ENCODE measurements at places on chromosomes 3 and 15.

DNA sequence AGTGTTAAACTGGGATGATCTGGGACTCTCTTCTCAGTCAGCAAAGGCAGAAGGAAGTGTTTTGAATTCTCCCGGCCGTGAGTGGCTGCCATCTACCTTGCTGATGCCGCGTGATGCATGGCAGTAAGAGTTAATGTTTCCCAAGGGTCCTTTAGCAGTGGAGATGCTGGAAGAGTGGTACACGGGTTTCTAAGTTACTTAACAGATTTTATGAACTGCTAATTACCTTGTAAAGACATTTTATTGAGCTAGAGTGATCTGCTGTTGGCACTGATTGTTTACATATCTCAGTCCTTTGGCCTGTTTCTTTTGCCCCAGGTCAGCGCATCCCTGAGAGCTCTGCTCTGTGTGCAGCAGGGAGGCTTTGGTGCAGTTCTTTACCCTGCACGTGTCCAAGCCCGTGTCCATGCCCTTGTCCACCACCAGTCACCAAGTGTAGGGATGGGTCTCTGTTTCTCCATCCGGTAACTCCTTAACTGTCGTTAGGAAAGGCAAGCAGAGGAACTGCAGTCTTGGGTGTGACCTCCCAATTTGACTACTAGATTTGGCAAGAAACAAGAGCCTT, 172.3 kb downstream of the SLCO3A1 start:
- DNase-seq, result no peak

- no peak for DNase-seq
Observed at GRCh38 chr3:133478624-133479023, 78.8 kb downstream of the BFSP2 start.

DNA sequence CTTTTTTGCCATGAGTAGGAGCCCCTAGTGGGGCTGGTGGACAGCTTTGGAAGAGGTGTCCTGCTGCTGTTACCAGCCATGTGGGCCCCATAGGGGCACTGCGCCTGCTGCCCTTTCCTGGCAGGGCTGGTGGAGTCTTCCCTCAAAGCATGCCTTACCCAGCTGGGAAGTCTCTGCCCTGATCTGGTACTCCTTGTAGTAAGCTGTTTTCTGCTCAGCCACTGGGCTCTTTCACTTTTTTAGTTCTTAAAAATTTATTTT, 26.2 kb downstream of the HMCES start:
- DNase-seq, result no peak

DNA sequence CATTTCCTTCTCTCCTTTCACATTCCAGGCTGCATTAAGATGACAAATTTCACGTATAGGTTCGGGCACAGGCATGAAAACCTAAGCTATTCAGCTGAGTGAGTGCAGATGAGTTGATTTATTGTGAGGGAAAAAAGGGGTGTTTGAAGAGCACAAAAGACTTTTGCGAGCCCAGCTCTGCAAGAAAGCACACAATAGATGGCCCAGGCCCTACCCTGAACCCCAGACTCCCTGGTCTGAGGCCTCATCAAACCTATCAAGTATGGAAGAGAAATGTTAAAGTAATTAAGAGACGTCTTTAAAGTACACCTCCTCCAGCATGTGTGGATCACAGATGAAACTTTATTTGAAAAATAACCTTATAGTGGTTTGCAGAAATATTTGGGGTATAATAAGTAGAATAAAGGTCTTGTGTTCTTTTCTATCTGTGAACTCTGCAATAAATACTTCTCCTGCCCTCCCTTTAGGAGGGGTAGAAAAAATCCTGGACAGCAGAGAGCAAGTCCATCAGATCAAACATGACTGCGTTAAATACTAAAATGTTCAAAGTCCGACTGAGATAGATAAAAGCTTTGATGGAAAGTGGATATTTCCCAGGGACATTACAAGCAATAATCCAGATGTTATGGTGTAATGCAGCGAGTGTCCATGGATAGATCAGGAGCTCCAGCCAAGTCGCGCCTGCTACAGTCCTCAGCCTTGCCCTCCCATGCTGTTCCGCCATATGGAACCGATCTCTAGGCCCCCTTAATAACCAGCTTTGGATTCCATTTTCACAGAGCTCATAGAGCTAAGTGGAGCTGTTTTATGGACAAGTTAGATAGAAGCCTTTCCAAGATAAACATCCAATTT, 121.5 kb downstream of the MCTP2 start:
- DNase-seq, result no peak

DNA sequence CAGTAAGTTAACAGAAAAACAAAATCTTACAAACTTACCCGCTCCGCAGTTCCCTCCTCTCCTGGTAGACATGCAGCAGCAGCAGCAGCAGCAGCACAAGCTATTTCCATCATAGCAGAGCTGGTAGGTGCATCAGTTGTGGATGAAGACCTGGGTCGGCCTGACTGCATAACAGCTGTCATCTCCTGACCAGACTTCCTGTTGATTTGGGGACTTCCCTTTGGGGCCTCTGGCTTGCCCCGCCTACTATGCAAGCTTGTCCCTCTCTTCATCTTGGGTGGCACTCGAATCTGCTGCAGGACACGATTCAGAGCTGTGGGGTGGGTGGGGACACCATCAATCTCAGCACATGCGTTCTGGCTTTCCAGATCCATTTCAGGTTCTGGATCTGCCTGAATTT, 65.7 kb downstream of the TMCC1 start:
- peak; percentile 60 for DNase-seq

GRCh38 chr15:83626171-83626802, 27.6 kb upstream of the ADAMTSL3 start:
- DNase-seq, result no peak

DNA sequence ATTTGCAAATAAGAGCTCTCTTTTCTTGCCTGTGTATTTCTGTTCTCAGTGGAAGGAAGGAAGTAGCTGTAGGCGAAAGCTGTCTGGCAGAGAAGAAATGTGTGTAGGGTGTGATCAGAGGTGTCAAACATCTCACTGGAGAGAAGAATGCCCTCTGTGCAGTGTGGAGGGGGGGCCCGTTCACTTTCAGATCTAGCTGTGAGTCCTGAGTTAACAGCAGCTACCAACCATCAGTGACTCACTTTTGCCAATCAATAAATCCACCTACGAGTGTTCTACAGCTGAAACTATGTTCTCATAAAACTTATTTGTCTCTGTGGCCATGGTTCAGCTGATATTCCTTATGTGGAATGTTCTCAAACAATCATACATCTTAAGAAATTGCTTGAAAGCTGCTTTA, 103.7 kb downstream of the FRMD4B start:
- DNase-seq, result no peak

GRCh38 chr15:62348623-62349022, 183.5 kb upstream of the C2CD4B start:
- DNase-seq, result no peak

- DNase-seq, result no peak
Observed at GRCh38 chr15:48671103-48672022, 25.9 kb upstream of the FBN1 start.

- no peak for DNase-seq
Observed at GRCh38 chr3:16374047-16374934, 109.3 kb downstream of the OXNAD1 start.

DNA sequence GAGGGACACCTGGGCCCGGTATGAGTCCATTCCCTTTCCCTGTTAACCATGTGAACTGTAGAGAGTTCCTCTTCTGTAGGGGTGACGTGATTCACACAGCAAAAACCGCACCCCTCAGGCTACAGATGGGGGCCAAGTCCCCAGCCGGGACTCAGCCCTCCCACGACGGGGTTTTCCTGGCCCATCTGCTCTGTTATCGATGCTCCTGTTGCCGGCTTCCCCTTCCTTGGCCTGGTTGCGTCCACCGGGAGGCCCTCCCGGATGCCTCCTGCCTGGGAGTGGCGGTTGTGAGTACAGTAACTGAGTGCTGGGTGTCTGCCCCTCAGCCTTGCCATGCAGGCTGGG, 817 bp upstream of the PLXNA1 start:
- peak; percentile 92 for DNase-seq

DNA sequence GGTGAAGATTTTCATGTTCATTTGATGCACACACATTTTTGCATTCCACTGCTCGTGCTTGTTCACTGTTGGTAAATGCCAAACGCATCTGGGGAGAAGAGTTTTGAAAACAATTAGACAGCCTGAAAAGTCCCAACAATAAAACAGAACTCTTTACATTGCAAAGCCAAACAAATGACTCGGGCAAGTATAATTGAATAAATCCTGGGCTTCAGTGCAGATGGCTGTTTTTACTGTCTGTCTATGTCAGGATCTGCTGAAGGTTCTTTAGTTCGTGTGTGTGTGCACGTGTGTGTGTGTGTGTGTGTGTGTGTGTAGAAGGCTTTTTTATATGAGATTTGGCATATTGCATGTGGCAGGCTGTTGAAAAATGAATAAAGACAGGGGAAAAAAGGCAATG, 277.5 kb upstream of the CDIN1 start:
- DNase-seq, result no peak

GRCh38 chr15:90219421-90220141, 14.2 kb downstream of the CIB1 start:
- peak; percentile 55 for DNase-seq

GRCh38 chr3:56633602-56634535, 49.2 kb downstream of the TASOR start:
- no peak for DNase-seq

GRCh38 chr3:59006634-59007517, 42.9 kb downstream of the CFAP20DC start:
- DNase-seq, result no peak
